ENCODE measurements at places on chromosomes 11 and 22.

- no peak for DNase-seq
Observed at GRCh38 chr22:38921120-38921519, 36.3 kb upstream of the APOBEC3A start.

DNA sequence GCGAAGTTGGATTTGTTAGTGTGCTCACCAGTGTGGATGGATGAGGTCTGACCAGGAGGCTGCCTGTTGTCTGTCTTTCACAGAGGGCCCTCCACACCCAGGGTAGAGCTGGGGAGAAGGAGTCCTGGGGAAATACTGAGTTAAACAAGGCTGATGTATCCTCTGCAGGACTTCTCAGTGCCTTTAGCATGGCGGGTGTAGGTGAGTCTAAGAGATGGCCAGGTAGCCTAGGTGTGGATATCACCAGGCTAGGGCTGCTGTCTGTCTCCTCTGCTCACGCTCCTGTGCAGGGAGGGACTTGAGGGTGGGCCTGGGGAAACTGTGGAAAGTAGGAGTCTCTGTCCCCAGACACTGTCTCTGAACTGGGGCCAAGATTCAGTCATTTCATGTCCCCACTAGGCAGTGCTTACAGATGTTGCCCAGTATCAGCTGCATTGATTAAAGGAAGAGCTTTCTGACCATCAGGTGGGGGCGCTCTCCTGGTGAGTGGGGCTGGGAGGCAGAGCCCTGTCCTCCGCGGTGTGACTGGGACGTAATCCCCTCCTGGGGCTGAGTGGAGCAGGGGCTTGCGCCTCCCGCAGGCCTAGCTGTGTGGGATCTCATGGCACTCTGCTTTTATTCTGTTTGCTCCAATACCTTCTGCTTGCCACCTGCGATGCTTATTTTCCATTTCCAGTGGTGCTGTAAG, 35.5 kb upstream of the CCDC188 start:
- DNase-seq = no peak

DNA sequence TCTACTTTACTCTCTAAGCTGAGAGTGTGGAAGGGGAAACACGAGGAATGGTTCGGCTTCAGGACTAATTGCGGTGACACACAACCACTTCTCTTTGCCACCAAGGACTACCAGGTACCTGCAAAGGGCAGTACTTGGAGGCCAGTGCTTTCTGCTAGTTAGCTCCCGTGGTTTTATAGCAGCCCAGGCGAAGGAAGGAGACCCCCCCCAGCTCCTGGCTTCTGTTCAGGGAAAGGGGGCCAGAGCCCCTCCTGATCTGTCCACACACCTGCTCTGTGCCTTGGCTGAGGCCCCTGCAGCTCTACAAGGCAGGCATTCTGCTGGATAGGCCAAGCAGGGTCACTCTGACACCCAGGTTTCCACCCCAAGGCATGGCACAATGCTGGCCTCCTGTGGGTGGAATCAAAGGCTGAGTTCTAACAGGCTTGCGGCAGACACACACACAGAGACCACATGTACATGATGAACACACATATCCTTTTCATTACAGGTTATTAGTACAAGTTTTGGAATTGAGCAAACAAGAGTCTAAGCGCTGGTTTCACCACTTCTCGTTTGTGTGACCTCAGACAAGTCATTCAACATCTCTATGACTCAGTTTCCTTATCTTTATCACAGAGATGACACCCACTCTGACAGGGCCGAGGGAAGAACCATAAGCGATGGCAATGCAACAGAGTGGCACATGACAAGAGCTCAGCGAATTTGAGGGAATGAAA, 7.5 kb downstream of the SERPIND1 start:
- DNase-seq = peak; percentile 49

GRCh38 chr11:132804258-132804657, 728.0 kb downstream of the OPCML start:
- no peak for DNase-seq

- DNase-seq = no peak
Observed at GRCh38 chr11:22157531-22157930, 35.4 kb upstream of the ANO5 start.

- DNase-seq = peak; percentile 59
Observed at GRCh38 chr11:120219232-120219937, 8.6 kb downstream of the OAF start.

DNA sequence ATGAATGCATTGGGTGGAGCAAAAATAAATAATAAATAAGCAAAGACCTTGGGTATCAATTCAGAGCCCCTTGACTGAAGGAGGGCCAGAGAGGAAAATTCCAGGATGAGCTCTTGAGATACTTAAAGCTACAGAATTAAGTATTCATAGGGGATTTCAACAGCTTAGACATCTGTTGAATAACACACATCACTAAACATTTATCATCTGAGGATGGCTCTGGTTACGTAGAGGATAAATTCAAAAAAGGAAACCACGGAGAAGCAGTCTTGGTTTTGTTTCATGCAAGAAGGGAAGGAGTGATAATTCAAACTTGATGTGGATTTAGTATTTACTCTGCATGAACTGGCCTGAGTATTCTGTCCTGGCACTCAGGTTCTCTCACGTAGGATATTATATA, 29.8 kb downstream of the ARHGAP42 start:
- no peak for DNase-seq

DNA sequence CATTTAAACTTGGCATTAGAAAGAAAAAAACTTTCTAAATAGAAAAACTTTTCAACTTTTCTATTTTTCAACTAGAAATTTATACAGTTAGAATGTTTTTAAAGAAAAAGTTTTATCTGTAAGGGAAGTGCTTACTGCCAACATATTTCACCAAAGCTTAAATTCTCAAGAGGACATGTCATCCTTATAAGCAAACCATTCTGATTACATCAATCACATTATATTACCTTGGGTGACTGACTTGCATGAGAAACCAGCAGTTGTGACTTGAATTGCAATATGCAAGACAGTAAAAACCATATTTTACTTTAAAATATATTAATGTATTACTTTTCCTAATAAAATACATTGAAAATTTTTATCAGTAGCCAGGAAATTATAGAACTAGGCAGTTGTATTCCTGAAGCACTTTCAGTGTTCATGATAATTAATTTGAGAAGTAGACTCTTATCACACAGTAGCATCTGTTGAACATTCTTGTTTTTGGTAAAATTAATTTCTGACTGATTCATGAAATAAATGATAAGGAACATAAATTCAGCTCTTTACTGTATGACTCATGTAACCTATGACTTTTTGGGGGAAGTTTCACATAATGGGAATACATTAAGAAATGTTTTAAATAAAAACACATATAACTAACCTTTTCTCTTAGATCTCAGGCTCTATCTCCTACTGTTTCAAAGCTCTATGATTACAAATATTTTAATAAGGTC, 345.0 kb upstream of the CCDC179 start:
- DNase-seq = peak; percentile 21

DNA sequence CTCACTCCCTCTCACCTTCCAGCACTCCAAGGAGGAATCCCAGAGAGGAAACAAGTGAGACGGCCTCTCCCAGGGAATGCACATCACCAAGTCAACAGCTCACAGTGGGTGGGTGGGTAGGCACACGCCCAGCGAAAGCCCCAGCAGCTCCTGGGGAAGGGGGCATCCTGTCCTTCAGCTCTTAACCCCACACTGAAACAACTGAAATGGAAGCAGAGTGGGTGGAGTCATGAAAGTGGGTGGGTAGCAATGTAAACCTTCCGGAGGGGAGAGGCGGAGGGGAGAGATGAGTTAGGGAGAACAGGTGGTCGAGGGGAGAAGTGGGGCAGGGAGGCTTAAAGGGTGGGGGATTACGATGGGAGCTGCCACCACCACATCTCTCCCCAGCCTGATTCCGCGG, 5.4 kb downstream of the MCHR1 start:
- DNase-seq = no peak

GRCh38 chr11:19345848-19346681, 105.3 kb upstream of the E2F8 start:
- DNase-seq = peak; percentile 56

DNA sequence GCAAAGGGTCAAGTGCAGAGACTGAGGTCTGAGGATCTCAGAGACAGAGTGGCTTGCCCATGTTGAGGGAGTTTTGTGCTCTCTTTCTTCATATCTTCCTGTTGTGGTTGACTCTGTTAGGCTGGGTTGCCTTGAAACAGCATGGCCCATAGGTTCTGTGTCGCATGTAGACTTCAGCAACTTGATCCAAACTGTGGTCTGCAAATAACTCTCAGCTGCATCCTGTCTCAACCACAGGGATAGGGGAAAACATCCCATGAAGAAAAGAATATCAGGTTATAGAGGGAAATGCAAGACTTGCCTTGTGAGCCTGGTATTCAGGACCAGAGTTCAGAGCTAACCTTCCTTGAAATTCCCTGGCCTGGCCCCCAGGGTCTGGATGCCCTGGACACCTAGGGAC, 69.4 kb downstream of the FLI1 start:
- no peak for DNase-seq

- no peak for DNase-seq
Observed at GRCh38 chr22:46179748-46180147, 29.4 kb downstream of the PPARA start.

DNA sequence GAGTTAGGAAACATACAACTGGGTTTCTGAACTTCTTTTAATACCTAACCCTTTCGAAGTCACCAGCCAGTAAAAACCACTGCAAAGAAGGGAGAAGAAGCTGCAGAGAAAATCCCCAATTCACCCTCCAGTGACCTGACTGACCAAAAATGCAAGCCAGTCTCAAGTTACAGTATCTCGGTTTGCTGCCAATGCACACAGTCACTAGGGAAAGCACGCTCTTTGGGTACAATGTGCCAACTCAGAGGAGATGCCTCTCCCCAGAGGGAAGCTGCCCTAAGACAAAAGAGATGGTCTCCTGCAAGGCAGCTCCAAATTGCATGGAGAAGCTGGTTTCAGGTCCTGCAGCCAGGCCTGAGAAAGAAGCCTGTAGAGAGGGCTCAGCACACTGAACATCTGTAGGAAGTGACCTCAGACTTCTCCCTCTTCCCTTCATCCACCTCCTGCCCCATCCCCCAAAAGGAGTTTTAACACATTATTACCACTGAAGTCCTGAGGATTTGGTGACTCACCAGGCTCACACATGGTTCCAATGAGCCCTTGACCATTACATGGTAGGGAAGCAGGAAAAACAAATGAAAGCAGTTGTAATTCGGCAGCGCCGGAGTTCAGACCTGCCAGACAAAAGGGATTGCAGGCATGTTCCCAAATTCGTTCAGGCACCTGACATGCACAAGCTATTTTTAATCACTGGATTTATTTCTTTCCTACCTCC, 90.1 kb downstream of the ETS1 start:
- DNase-seq = peak; percentile 100

- no peak for DNase-seq
Observed at GRCh38 chr11:92897487-92897886, 72.0 kb upstream of the MTNR1B start.

- peak; percentile 68 for DNase-seq
Observed at GRCh38 chr11:128632141-128632791, 44.9 kb upstream of the ETS1 start.

DNA sequence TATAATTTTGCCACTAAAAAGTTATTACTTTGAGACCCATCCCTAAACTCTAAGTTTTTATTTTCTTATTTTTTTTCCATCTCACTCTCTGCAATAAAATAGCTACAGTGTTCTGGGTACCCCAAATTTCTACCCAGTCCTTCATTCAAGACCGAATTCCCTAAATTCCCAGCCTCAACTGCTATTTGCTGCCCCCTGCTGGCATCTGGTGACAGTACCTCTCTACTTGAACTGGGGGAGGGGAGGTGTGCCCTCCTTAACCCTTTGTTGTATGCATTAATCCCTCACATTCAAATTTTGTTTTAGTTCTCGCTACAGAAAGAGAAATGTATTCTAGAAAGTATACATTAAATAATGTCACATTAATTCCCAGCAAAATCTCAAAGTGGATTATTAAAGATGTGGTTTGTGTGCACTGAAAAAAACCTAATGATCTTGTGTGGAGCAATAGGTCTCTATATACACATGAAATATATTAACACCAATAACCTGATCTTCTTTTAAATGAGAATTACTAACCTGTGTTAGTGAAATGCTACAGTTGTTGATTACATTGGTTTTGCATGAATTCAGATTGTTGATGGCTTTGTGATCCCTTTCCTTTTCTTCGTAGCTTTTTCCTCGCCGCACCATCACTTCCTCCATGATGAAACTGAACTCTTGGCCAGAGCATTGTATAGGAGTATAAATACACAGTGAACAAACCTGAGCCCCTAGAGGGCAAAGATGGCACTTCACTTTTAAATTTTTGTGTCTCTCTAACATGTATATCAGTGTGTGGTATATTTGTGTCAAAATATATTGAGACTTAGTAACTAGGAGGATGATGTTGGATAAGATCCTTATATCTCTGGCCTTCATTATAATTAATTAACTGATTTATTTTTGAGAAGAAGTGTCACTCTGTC, 590.0 kb downstream of the METTL15 start:
- peak; percentile 61 for DNase-seq

DNA sequence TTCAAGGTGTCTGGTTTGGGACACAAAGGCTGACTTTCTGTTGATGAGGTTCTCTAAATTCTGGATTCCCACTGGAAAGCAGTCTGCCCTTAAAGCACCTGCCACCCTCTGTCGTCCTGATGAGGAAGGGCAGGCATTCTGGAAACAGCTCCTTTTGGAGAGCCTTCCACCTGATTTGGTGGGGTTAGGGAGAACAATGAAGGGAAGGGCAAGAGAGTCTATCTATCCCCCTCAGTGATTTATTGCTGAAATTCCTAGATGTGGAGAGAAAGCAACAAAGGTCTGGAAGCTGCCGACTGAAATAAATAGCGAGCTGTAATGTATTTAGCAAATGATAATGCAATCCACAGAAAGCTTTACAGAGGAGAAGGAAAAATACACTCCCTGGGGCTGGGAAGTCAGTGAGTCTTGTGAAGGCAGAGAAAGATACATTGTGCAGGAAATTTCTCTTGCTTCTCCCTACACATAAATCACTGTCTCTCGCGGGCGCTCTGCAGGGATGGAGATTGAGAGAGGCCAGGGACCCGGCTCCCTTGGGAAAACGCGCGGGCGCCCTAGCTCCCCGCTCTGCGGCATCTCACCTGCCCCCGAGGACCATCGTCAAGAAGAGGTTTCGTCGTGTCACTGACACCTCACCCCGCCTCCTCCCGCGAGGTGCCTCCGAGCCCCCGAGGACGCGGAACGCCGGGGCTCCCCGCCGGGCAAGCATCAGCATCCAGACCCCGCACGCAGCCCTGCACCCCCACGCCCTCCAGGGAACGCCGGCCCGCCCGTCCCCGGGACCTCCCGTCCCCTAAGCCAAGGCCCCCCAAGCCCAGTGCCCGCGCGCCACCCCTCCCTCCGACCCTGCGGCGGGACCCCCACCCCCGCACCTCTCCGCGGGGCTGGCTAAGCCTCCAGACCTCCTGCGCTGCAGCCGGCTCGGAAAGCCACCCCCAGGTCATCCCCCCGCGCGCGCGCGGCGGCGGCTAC, 673 bp downstream of the CDON start:
- DNase-seq = peak; percentile 52

GRCh38 chr11:124867700-124868099, 2.5 kb downstream of the ROBO3 start:
- peak; percentile 33 for DNase-seq

DNA sequence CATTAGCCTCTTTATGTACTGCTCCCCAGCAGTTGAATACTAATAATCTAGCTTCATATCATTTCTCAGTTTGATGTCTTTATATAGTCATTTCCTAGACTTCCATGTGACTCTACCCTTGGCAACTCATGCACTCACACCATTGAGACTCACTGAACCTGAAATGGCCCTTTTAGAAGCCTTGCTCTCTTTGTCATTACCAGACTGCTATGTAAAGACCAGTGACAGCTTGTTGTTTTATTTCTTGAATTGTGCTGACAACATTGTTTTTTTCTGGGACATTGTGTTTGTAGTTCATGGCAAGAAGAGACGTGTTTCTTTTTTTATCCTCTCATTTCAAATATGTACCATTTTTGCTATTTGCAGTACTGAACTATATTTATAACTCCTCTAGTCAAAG, 256.5 kb downstream of the CNTN5 start:
- DNase-seq = no peak

GRCh38 chr11:64450168-64450560, 91.2 kb downstream of the RPS6KA4 start:
- DNase-seq = no peak
